ENCODE measurements at places on chromosomes 1 and 21. TPM values are rescaled to one million over a fixed set of nuclear protein-coding genes. Genes with fewer than 3 reads are reported as not detected.

The ZP4 gene
- not detected for total RNA-seq

The OSCP1 gene
- 3.8 TPM for total RNA-seq

The KLHL12 gene
- total RNA-seq: 13.4 TPM

The LHX8 gene
- total RNA-seq: not detected

Measured in suprapubic skin (tissue), 4 donors.